Epithelial cell of esophagus (primary cell): ENCODE measurements at places on chromosomes 12 and 14.

GRCh38 chr12:104323899-104324298 is 20.4 kb downstream of the EID3 start:
- no peak for DNase-seq

GRCh38 chr14:92704036-92704804 is 44.2 kb downstream of the LGMN start:
- no peak for DNase-seq

DNA sequence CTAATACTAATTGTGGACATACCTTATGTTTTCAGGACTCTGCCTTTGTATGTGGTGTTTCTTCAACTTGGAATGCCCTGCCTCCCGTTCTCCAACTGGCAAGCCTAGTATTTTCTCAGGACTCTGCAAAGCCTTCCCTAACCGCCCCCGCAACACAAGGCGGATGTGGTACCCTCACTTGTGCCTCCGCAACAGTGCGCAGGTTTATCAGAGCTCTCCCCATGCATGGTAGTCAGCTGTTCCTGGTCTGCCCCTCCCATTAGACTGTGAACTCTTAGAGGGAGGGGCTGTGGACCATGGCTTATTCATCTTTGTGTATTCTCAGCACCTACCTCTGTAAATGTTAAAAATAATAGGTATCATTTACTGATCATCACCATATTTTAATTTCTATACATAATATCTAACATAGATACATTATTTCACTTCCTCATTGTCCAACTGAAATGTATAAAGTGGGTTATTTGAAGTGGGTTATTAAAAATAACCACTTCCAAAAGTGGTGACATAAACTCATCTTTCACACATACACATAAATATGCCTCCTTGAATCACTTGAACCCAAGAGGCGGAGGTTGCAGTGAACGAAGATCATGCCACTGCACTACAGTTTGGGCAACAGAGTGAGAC is 9.0 kb downstream of the LPAR5 start:
- no peak for DNase-seq

DNA sequence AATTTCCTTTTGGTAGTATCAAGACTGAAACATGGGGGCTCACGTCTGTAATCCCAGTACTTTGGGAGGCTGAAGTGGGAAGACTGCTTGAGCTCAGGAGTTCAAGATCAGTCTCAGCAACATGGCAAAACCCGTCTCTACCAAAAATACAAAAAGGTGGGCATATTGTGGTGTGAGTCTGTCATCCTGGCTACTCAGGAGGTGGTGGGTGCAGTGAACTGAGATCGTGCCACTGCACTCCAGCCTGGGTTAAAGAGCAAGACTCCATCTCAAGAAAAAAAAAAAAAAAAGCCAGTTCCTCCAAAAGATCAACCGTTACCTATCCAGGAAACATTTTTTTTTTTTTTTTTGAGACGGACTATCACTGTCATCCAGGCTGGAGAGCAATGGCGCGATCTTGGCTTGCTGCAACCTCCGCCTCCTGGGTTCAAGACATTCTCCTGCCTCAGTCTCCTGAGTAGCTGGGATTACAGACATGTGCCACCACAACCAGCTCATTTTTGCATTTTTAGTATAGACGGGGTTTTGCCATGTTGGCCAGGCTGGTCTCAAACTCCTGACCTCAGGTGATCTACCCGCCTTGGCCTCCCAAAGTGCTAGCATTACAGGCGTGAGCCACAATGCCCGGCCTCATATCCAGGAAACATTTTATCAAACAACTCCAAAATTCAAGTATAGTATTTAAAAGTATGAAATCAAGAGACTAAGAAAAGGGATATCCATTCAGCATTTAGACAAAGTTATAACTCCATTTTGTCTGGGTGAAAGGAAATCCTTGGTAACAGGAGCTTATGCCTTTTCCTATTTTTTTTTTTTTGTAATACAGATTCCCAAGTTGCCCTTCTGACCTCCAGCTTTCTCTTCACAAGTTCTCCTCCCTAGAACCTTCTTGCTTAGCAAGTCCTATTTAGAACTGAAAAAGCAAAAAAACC is 3.4 kb downstream of the ACIN1 start:
- no peak for DNase-seq

DNA sequence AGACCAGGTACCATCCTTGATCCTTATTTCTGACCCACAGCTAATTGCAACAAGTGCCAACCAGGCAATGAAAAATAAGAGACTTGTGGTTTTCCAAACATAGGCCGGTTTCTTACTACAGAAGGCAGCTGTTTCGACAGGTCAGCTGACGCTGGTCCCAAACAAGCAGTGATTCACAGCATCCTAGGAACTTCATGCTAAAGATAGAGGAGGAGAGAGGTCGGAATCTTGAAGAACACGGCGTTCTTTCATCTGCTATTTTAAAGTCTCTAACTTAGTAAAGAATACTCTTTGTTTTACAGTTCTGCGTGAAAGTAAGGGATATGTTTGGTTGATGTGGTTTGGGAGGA is 28.1 kb upstream of the ADGRD1 start:
- DNase-seq, result no peak
